ENCODE measurements at places on chromosomes 2 and 18.

DNA sequence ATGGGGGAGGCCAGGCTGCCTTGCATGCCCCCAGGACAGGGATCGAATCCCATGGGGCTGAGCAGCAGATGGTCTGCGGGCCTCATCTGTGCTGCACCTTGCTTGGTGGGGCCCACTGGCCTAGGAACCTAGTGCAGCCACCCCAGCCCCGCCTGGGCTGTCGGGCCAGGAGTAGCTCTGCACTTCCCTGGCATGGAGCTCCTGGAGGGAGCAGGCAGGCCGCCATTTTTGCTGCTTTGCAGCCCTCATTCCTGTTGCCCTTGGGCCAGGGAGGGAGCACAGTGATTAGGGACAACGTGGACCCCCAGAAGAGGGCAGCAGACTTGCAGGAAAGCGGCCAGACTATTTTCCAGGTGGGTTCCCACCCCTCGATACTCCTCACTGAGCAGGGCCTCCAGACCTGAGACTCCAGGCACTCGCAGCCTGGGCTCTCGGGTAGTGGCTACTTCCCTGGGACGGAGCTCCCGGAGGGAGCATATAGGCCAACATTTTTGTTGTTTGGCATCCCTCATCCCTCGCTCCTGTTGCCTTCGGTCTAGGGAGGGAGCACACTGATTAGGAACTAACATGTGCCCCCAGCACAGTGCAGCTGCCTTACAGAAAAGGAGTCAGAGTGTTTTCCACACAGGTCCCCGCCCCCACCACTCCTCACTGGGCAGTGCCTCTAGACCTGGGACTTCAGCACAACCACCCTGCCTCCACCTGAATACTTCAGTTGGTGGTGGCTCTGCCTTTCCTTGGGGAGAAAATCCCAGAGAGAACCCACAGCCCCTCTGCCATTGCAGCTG lies 99.5 kb downstream of the MAIP1 start:
- DNase-seq, result no peak

DNA sequence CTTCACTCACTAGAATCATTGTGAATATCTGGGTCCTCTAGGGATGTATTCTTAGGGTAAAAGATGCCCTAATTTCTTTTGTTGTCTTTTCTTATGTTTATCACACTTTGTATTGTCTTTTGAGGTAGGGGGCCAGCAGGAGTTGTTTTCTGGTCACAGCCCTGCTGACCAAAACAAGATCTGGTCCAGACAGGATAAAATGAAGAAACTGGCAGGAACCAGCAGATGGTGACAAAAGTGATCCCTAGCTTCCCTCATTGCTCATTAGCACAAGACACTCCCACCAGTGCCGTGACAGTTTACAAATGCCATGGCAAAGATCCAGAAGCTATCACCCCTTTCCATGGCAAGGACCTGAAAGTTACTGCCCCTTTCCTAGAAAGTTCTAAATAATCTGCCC lies 81.7 kb upstream of the CCDC85A start:
- DNase-seq, result no peak

DNA sequence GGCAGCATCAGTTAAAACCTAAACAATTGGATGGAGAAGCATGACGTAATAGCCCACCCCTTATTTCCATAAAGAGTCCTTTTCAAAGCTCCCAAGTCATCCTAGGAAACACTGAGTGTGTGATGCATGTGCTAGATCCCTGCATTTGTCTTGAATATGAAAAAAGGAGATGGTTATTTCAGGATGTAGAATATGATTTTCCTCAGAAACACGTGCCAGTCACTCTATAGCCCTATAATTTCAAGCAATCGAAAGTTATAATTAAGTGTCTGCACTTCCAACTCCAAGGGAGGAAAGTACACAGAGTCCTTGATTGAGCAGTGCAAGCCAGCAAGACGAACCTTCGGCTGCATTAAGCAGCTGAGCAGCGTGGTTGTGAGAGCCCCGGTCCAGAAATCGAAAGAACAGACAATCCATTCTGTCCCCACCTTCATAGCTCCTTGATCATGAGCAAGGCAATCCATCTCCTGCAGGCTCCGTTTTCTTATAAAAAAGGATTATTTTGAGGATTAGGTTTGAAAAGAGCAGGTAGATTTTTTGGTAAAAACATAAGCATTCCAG lies 287.7 kb downstream of the FBXO15 start:
- no peak for DNase-seq

DNA sequence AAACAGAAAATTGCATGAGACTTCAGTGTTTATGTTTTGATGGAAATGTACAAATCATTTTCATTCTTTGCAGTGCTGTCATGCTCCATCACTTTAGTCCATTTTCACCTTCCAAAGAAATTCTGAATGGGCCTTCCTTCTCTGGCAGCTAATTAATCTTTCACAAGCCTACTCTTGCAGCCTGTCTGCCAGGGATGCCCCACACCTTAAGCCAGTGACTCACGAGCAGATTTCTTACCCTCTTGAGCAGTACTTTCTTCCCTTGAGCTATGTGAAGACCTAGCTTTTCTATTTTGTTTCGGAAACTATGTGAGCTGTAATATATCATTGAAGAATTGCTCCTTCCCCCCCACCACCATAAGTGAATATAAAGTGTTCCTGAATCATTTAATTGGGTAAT lies 404.3 kb upstream of the VWC2L start:
- no peak for DNase-seq

- DNase-seq, result no peak
These were observed 2.8 kb downstream of the GATA6 start for GRCh38 chr18:22172120-22172582.
